NCI-H2171 treated with DMSO at 0.1 percent for 48 hours (cell line): ENCODE measurements at places on chromosomes 2 and 18.
A peak's percentile ranks its signal among the peaks of the same experiment; 100 is the strongest.

DNA sequence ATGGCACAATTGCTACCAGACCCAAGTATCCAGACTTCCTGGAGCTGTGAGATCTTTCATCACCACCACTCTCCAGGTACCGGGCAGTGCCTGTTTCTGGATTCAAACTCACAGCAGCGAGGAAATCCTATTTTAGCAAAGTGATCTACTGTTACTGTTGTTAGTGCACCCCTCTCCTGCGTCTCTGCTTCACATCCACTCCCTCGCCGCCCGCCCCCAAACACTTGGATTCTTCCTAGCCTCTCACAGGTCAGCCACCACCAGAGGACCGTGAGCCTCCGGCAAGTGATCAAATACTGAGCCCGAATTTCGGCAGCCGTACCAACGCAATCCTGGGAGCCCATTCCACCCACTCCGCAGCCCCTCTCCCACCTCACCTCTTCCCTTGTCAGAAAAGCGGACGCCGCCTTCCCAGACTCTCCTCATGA lies 519 bp downstream of the METTL4 start:
- no peak for DNase-seq

DNA sequence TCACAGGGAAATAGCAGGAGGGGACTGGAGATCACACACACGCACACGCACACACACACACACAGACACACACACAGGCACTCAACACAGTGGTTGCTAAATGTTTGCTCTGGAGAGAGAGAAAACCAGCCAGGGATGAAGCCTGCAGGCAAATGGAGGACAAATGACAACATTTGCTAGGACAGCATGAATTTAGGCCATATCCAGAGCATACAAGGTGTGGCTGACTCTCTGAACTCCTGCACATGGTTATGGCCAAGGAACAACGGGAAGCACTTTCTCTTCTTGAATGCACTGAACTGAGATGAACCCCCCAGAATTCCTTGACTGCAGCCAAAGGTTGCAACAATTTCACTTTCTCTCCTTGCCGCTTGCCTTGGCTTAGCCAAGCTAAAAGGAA lies 230.0 kb upstream of the RASGRP3 start:
- no peak for DNase-seq

DNA sequence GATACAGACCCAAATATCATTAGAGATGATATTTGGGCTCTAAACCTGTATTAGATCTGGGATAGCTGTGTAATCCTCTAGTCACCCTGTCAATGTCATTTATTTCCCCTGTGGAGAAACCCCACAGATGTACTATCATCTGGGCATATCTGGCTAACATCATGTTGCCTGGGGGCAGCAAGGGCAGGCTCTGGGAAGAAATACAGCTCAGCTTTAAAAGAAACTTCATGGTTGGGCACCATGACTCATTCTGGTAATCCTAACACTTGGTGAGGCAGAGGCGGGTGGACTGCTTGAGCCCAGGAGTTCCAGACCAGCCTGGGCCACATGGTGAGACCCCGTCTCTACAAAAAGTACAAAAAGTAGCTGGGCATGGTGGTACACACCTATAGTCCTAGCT lies 282.5 kb downstream of the SLC8A1 start:
- DNase-seq = no peak

- DNase-seq = peak; percentile 13
Measured at GRCh38 chr2:37472959-37473358, 128.5 kb downstream of the QPCT start.
